Left colon (tissue), 2 donors: ENCODE measurements at places on chromosomes 2 and 18. TPM values are rescaled to one million over a fixed set of nuclear protein-coding genes. Genes with fewer than 3 reads are reported as not detected.
A peak's percentile ranks its signal among the peaks of the same experiment; 100 is the strongest.

DNA sequence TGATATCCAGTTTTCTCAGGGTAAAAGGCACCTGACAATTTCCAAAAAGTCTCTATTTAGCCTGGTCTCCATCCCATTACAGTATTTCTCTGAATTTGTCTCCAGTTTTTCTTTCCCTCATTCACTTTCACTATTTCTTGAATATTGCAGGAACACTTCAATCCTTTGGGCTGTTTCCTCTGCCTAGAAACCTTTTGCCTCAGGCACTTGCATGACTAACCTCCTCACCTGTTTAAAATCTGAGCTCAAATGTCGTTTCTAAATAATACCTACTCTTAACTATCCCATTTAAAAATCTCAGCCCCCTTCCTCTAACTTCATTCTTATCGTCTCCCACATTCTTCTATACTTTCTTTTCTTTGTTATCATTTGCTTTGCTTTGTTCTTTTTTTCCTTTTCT is 9.0 kb downstream of the SCN2A start:
- DNase-seq: no peak

DNA sequence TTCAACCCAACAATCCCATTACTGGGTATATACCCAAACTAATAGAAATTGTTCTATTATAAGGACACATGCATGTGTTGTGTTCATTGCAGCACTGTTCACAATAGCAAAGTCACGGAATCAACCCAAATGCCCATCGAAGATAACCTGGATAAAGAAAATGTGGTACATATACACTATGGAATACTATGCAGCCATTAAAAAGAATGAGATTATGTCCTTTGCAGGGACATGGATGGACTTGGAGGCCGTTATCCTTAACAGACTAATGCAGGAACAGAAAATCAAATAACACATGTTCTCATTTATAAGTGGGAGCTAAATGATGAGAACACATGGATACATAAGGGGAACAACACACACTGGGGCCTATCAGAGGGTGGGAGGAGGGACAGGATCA is 65.8 kb downstream of the CCDC138 start:
- no peak for DNase-seq

DNA sequence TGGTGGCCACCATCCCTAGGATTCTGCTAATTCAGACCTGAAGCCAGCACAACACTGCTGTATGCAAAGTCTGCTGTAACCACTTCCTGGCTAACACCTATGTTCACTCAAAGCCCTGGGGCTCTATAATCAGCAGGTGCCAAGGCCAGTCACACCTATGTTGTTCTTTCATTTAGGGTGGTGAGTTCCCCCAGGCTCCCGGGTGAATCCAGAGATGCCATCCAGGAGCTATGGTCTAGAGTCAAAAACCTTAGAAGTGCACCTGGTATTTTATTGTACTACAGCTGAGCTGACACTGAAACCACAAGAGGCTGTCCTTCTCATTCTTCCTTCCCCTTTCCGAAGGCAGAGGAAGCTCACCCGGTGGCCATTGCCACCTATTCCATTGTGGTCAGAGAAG is 46.2 kb upstream of the CCDC141 start:
- no peak for DNase-seq

- no peak for DNase-seq
Measured at GRCh38 chr2:68368654-68369336, 3.7 kb downstream of the PLEK start.

DNA sequence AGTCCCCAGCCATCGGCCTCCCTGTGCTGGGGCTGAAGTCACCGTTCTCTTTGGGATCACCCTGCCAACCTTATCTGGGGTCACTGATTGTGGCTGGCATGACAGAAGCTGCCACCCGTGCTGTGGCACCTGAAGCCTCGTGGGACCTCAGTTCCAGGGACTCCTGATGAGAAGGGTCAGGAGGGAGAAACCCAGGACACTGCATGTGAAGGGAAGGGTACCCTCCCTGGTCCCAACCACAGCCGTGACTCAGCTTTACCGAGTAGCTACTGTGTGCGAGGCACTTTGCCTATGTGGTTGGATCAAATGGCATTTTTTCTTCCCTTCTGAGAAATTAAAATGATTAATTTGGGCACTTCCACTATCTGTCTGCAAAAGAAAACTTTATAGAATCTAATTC is 64.4 kb downstream of the SP110 start:
- DNase-seq: no peak

DNA sequence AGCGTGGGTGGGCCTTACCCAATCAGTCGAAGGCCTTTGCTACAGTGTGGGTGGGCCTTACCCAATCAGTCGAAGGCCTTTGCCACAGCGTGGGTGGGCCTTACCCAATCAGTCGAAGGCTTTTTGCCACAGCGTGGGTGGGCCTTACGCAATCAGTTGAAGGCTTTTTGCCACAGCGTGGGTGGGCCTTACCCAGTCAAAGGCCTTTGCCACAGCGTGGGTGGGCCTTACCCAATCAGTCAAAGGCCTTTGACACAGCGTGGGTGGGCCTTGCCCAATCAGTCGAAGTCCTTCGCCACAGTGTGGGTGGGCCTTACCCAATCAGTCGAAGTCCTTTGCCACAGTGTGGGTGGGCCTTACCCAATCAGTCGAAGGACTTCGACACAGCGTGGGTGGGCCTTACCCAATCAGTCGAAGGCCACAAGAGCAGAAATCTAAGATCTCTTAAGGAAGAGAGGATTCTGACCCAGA is 16.3 kb upstream of the GAL3ST2 start:
- no peak for DNase-seq

- no peak for DNase-seq
Measured at GRCh38 chr2:190505696-190506095, 28.8 kb downstream of the NEMP2 start.

DNA sequence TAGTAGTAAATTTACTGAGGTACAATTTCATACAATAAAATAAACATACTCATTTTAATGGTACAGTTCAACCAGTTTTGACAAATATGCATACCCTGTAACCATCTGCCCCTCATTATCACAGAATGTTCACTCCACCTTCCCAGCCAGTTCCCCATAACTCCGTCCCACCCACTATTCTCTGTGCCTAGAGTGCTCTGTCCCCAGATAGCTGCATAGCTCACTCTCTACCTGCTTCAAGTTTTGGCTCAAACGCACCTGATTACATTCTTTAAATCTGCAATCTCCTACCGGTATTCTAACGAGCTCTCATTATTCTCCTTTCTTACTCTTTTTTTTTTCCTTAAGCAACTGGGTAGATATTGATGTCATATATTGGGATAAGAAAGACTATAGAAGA is 161.9 kb upstream of the SMAD7 start:
- DNase-seq: no peak

DNA sequence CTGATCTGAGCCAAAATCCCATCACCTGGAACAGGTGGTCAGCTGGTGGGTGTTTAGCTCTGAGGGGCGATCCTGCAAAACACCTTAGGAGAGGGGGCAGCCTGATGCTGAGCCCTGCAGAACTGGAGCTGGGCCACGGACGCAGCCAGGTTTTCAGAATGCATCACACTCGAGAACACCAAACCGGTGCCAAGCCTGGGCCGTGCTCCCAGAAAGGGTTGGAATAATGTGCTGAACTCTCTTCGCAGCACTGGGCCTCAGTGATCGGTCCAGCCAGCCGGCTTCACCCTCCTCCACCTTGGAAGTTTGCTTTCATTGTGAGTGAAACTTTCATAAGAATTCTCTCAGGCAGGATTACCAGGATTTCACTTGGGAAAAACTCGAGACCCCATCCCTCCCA is 56.5 kb upstream of the TTC39C start:
- DNase-seq: peak; percentile 63

DNA sequence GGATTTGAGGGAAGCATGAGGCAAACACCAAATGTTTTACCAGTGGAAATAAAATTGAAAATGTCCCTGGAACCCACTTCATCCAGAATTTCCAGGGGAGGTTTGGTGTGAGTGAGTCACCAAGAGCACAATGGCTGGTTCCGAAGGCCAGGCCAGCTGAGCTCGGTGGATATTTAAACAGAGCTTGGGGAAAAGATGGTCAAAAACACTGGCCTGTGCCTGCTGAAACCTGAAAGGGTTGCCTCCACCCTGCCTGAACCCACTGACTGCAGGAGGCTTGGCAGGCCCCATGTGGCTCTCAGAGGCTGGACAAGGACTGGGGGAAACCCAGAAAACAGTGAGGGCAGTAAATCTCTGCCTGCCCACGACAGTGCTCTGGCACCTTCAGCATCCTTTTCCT is 93.9 kb downstream of the TTC32 start:
- no peak for DNase-seq

GRCh38 chr2:57141269-57141668 is 905.3 kb upstream of the VRK2 start:
- DNase-seq: no peak

DNA sequence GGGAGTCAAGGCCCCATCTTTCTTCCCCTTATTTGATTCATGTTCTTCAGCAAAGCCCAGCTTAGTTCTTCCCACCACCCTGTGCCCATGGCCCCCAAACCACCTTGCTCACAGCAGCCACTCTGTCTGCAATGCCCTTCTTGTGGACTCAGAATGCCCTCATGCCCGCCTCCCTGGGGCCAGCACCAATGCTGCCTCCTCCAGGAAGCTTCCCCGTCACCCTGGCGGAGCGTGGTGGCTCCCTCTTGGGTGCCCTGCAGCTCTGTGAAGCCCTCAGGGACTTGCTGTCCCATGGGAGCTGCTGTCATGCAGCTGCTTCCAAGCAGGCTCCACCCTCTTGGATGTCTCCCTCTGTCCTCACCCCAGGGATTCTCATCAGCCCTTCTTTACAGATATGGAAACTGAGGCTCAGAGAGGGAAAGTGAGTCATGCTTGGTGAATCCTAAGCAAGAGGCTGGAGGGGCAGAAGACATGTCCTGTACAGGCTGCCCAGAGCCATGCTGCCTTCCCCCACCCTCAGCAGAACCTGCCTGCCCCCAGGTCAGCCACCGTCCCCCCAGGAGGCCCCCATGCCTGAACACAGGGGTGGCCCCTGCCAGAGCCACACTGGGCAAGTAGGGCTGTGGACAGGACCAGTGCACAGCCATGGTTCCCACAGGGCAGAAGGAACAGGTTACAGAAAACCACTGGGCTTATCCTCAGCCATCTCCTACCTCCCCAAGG is 11.8 kb upstream of the DUSP2 start:
- DNase-seq: no peak

- DNase-seq: no peak
Measured at GRCh38 chr2:187684174-187684573, 129.9 kb upstream of the TFPI start.

- no peak for DNase-seq
Measured at GRCh38 chr18:23924813-23925212, 89.7 kb upstream of the TTC39C start.

- no peak for DNase-seq
Measured at GRCh38 chr2:219634951-219635751, 7.7 kb downstream of the SLC4A3 start.

GRCh38 chr2:239392688-239393387 is 8.0 kb downstream of the HDAC4 start:
- no peak for DNase-seq

GRCh38 chr2:31420936-31421335 is 6.4 kb upstream of the XDH start:
- no peak for DNase-seq

DNA sequence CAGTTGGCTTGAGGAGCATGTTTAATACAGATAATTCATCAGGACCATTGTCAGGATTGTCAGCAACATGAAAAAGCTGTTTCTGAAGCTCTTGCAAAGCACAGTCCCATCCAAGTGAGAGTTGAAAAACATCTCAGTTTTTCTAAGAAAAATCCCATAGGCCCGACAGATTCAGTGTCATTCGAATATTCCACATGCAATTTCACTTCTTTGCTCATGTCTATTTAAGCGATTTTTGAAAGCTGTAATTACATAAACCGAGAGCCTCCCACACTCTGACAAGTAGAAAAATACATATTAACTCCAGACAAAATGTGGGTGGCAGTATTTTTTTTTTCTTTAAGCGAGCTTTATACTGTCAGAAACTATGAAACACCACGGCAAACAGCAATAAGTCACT is 134.7 kb upstream of the GALNT5 start:
- DNase-seq: no peak

DNA sequence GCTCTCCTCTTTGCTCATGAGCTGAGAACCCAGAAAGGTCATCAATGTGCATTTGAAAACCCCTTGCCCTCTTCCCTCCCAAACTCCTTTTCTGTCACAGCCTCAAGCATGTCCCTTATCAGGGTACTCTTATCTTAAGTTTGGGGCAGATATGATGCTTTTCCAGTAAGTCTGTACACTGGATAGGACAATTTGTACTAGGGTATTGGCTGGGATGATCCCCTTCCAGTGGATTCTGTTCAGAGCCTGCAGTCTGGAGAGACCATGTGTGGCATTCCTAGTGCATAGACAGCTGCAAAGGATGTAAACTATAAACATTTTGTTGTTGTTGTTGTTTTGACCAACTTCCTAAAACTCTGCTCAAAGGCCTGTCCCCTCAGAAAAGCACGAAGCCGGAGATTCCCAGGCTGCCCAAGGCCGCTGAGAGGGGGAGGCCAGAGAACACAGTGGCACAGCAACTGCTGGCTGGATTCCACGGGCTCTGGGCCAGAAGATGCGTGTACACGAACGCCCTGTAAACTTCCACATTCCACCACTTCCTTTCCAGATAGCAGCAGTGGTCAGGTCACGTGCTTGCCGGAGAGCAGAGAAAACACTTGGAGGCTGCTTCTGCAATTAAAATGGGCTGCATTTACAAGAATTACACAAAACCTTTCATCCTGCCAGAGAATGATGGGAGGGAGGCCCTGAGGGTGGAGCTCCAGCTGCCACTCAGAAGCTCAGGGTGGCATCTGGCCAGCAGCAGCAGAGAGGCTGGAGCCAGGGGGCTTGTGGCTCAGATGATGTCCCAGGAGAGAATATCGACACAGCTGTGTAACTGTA is 42.1 kb downstream of the BMP10 start:
- DNase-seq: peak; percentile 96

LRRTM1 gene
- 0.34 TPM for total RNA-seq

SETBP1 gene
- total RNA-seq: 10.2 TPM

WNT10A gene
- total RNA-seq: 0.31 TPM

DSEL gene
- 2.2 TPM for total RNA-seq

RESP18 gene
- total RNA-seq: not detected

IL36A gene
- total RNA-seq: not detected

MC4R gene
- not detected for total RNA-seq
